Coronary artery (tissue), 2 donors: ENCODE measurements at places on chromosomes 6 and 20.

GRCh38 chr6:14286144-14286543 lies 168.6 kb downstream of the CD83 start:
- DNase-seq: no peak

- no peak for DNase-seq
Observed at GRCh38 chr6:158611541-158612370, 32.8 kb downstream of the DYNLT1 start.

GRCh38 chr6:112909781-112910180 lies 562.7 kb downstream of the RFPL4B start:
- DNase-seq: no peak

GRCh38 chr6:91161246-91161645 lies 574.4 kb upstream of the MAP3K7 start:
- no peak for DNase-seq

DNA sequence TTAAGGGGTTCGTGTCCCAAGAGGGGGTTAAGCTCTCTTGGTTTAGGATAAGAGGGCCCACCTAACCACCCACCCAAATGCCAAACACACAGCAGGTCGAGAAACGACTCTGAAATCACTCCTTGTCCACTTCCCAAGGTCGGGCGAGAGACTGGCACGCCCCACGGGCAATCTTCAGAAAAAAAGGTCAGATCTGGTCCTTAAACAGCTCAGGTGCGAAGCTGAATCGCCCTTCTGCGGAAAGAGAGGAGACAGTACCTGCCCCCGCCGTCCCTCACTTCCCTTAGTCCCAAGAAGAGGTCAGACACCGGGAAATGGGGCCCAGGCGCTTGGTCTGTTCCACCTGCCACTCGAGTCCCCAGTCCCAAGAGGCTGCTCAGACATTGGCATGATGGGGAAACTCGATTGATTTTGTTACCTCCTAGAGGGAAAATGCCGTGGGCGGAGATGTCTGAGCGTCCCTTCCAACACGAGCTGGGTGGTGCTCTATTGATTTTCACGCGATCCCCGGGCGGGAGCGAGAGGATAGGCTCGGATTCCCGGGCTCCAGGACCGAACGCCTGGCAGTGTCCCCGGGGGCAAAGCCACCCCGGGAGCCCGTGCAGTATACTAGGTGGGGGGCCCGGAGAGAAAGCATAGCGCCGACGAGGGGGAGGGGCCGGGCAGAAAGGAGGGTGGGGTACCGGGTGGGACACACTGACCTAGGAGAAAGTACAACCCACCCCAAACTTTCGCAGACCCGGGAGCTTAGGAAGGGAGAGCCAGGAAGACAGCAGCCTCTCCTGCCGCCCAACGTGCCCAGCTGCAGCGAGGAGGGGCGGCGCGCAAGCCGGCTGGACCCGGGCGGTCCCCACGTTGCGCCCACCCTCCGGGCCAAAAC lies 1.1 kb upstream of the SAMD5 start:
- DNase-seq: no peak

GRCh38 chr20:48599106-48599747 lies 228.6 kb downstream of the PREX1 start:
- DNase-seq: no peak

- no peak for DNase-seq
Observed at GRCh38 chr20:19560881-19561480, 197.1 kb upstream of the RIN2 start.

- DNase-seq: no peak
Observed at GRCh38 chr6:255751-256083, 36.6 kb upstream of the DUSP22 start.
